ENCODE measurements at places on chromosomes 6 and 20.

DNA sequence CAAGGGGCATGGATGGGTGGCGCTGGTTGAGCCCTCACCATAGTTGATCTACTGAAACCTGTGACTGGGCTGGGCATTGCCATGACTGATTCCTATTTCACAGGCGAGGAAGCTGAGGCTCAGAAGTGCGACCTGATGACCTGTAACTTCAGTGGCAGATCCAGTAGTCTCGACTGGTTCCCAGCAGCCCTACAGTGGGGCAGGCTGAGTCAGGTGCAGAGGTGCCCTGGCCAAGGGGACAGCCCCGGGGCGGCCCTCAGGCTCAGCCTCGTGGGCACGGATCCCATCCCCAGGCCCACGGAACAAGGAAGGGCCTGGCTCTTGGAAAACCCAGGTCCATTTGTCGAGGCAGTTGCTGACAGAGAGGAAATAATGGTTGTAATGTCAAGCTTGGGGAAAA is 283.0 kb downstream of the CDH4 start:
- DNase-seq = no peak

DNA sequence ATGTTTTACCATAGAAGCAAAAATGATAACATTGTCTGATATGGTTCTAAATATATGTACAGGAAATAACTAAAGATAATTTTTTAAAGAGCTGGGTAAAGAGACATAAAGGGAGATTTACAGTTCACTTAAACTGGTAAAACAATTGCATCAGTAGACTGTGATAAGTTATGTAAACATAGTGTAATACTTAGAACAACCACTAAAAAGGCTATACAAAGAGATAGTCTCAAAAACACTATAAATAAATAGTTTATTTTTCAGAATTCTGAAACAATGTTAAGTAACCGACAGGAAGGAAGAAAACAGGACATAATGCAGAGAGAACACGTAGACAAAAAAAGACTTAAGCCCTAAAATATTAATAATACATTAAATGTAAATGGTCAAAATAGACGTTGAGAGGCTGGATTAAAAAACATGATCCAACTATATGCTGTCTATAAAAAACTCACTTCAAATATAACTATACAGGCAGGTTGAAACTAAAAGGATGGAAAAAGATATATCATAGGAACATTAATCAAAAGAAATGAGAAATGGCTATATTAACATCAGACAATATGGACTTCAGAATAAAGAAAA is 32.7 kb upstream of the ATXN1 start:
- DNase-seq = no peak

GRCh38 chr6:130128326-130128725 is 94.4 kb downstream of the SAMD3 start:
- no peak for DNase-seq

- DNase-seq = no peak
These were observed 53.8 kb upstream of the MTRF1L start for GRCh38 chr6:153056308-153056707.

DNA sequence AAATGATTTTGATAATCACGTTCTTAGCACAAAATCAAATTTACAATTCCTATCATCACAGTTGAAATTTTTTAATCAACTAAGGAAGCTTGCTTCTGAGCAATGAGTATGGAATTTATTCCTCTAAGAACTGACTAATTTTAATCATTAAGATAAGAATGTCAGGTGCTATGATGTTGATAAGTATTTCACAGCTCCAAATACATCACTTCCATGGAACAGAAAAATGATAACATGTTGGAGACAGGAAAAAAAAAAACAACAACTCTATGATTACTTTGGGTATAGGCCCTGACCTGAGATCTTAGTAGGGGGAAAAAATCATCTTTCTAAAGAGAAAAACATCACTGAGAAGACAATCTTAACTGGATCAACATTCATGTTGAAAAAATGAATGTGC is 89.4 kb upstream of the BMP2 start:
- no peak for DNase-seq

- no peak for DNase-seq
These were observed 4.7 kb downstream of the TRERF1 start for GRCh38 chr6:42446996-42447395.

GRCh38 chr6:150088481-150089154 is 19.7 kb upstream of the ULBP3 start:
- no peak for DNase-seq

- no peak for DNase-seq
These were observed 11.4 kb upstream of the COL9A1 start for GRCh38 chr6:70314296-70314695.

GRCh38 chr20:63829603-63829944 is 1.5 kb downstream of the ZBTB46 start:
- no peak for DNase-seq

DNA sequence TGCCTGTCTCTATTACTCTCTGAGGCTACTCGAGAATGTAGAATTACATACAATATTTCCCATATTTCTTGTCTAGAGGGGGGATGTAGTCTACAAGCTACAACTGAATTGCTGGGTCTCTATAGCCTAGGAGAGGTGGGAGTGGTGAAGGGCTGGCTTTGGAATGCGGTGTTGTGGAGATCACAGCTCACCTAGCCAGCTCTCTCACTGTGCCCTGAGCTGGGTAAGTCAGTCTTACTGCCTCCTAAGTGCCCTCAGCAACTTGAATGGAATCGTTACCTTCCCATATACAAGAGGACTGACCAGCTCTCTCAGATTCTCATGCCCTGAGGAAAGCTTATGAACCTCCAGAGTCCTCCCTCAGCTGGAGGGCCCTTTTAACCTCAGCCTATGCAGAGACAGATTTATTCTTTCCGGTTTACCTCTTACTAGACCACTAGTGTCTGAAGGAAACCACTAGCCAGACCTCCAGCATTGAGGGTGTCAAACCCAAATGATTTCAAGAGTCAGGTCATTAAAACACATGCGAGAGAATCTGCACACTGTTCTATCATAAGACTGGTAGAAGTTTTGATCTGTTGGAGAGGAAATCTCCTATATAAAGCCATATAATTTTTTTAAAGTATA is 20.6 kb downstream of the VIP start:
- no peak for DNase-seq

DNA sequence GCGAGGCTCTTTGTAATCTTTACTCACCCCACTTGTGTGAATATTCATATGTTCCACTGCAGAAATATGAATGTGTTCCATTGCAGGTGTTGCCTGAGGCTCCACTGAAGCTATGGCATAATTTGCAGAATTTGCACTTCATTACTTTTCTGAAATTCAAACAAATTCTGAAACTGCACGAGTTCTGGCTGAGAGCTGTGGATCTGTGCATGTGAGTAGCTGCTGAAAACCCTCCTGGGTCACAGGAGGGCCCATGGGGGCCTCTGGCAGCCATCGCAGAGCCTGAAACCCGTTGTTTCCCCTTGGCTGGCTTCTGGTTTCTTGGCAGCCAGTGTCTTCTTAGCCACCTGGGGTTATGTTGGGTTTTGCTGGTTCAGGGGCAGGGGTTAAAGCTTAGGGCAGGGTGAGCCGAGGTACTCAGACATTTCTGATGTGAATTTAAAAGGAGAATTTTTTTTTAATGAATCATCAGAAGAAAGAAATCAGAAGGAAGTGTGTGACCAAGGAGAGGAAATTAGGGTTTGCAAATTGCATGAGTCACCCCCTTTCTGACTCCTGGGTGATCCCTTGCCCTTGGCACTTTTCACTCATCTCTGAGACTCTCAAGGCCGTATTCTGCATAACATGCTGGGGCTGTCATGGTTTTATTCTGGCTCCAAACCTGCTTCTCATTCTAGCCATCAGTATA is 40.6 kb downstream of the TOX2 start:
- DNase-seq = no peak

Measured in GM18507 (cell line).